ENCODE measurements at places on chromosomes 1 and 21.

DNA sequence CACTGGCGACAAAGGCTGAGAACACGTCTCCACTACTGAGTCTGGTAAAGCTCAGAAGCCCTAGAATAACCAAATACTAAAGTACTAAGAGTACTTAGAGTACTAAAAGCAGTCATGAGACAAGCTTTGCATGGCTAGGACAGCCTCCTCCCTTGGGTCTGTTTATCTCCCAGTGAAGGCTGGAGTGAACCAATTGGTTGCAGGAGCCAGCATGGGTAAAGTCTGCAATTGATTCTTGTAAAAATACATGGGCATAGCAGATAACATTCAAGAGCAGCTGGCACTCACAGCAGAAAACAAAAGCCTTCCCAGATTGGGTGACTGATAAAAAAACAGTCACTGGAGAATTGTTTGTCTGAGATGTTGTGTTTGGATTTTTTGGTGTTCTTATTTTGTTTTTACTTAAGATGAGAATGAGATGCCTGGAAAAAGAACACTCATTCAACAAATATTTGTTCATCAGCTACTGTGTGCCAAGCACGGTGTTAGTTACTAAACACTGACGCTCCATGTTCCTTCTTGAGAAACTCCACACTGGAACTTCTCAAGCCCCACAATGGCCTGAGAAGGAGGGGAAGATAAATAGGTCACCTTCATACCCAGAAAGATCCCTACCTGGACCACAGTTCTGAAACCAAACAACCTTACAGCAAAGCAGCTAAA lies 3.7 kb downstream of the IRF6 start:
- no peak for DNase-seq

- DNase-seq, result no peak
These were observed 112.5 kb upstream of the RAB4A start for GRCh38 chr1:229158341-229158921.

DNA sequence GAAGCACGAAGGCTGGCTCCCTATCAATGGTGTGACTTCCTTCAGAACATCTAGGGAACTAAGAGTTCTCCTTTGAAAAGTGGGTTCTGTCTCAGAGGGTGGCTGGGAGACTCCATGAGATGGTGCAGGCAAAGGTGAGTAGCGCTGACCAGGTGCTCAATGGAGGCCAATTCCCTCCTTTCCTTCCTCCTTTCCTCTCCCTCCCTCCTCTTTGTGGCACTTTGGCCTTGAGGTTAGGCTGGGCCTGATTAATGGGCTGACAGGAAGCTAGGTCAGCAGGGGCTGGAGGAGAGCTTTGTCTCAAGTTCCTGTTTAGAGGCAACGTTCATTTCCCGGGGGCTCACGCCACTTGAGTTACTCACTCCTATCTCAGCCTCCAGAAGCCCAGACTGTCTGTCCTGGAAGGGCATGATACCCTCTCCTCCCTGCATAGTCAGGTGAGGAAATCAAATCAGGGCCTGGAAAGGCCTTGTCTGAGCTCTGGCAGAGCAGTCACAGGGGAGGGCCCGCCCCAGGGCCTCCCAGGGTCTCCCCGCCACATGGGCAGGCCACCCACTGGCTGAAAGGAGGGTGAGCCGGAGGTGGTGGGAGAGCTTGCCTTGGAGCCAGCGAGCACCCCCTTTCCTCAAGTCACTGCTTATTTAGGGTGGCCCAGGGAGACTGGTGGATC lies 58.4 kb upstream of the SSBP3 start:
- DNase-seq, result no peak

DNA sequence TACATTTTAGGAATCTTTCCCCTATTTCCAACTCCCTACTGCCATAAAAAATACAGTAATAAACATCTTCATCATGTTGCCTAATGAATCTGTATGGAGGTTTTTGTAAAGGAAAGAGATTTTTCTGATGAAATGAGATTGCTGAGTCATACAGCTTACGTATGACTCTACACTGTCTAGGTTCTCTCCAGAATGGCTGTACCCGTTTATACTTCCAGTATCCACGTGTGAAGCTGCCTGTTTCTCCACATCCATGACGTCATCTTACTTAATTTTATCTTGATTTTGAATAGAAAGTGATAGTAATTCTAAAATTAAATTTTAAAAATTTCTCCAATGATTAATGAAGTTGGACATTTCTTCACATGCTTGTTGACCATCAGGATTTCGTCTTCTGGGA lies 103.7 kb downstream of the COQ8A start:
- DNase-seq, result no peak

DNA sequence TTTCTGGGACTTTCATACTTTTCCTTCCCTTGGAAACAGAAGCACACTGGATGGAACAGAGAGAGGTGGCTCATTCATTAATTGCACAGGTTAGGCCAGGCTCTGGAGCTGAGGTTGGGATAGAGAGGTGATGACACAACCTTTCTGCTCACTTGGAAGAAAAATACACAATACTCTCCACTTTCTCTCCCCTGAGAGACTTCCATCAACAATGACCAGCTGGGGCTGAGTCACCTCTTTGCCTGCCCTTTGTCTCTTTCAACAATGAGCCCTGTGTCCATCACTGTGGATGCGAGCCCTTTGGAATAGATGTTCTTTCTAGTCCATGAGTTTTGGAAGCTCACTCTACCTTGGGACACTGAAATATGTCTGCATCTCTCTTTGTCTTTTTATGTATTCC lies 43.1 kb downstream of the ATP2B4 start:
- DNase-seq, result no peak

DNA sequence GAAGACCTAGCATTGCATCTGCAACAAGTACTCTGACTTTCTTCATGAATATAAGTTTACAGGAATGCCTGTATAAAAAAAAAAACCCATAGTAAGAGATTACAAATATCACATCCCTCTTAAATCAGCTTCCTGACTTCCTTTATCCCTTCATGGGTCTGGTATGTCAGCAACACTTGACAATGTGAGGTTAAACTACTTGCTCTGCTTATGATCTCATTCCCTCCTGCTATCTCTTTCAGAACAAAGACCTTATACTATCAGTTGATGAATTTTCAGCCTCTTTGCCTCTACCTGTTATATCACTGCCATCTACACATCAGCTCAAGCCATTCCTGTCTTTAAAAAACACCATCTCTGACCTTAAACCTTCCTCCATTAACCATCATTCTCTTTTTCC lies 130.9 kb upstream of the SAMSN1 start:
- no peak for DNase-seq

DNA sequence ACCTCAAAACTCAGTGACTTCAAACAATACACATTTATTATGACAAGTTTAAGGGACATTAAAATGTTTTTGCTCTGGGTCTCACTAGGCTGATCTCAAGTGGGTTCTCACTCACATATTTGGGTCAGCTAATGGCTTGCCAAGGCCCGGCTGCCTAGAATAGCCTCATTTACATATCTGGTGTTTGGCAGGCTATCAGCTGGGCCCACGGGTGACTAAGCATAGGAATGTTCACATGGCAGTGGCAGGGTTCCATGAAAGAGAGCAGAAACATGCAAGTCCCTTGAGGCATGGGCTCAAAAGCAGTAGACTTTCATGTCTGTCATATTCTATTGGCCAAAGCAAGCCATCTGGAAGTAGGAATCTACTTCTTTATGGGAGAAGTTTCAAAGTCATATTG lies 492.6 kb downstream of the KCNT2 start:
- DNase-seq, result no peak

DNA sequence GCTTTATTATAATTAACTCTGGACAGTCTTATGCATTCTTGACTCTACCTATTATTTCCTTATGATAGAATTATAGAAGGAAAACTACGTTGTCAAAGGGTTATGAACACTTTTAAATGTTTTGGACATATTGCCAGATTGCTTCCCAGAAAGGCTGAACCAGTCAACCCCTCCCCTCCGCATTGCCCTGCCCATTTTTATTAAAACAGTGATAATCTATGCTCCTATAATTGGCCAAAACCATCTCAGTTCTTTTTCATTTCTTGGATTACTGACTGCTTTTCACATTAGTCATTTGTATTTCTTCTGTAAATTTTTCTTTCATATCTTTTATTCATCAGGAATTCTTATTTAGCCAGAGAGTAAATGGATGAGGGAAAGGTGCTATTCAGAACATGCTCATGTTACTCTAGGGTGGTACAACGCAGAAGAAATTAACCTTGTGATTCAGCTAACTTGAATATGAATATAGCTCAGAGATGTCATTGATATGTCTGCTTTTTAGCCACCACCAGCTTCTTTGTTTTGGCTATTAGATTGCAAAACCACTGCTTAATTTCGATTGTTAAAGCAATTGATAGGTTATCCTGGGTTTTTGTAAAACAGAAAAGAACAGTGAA lies 32.1 kb downstream of the KDM1A start:
- DNase-seq, result no peak

DNA sequence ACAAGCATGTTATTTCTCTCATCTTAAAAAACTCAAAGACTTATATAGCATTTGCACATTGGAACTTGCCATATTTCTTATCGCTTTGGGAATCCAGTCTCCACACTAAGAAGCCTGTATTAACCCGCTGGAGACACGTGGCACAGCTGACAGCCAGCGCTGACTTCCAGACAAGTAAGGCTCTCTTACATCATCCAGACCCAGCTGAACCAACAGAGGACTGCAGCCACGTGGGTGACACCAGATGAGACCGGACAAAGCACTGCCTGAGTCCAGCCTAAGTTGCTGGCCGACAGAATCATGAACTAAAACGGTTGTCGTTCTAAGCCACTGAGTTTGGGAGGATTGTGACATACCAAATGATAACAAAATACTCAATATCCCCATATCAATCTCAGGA lies 6.3 kb upstream of the CD247 start:
- DNase-seq, result no peak

- DNase-seq, result no peak
These were observed 20.5 kb downstream of the ARID4B start for GRCh38 chr1:235307158-235308124.

DNA sequence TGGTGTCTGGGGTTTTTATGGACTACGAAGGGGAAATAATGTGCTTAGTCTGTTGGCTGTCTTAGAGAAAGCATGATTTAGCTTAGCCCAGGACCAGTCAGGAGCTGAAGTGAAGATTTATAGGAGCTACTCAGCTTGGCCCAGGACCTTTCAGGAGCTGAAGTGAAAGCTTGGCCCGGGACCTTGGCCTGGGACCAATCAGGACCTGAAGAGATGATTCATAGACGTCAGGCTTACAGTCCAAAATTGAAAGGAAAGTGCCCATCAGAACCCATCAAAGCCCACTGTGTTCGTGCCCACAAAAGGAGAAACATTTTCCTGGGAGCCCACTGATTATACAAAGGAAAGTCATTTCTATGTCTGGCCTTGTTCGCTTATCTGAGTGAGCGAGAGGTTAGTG lies 35.6 kb downstream of the MSTO1 start:
- DNase-seq, result no peak

GRCh38 chr1:23019863-23020625 lies 776 bp downstream of the KDM1A start:
- peak; percentile 16 for DNase-seq

DNA sequence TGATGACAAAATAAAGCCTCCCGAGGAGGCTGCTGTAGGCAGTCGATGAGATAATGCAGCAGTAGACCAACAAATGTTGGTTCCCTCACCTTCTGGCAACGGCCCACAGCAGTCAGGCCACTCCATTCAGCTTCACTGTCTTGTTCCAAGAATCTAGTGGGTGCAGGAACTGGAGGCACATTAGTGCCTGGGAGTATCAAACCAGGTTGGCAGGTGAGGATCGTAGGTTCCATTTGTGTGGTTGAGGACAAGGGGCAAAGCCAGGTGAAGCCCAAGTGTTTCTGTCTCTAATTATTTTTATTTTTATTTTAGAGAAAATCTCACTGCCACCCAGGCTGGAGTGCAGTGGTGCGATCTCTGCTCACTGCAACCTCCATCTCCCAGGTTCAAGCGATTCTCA lies 13.3 kb downstream of the FBXO2 start:
- no peak for DNase-seq

- DNase-seq, result no peak
These were observed 196.3 kb downstream of the TTLL7 start for GRCh38 chr1:83802460-83803152.

GRCh38 chr21:36059823-36060158 lies 535 bp downstream of the SETD4 start:
- no peak for DNase-seq

GRCh38 chr1:232340446-232340845 lies 289.5 kb downstream of the SIPA1L2 start:
- no peak for DNase-seq

DNA sequence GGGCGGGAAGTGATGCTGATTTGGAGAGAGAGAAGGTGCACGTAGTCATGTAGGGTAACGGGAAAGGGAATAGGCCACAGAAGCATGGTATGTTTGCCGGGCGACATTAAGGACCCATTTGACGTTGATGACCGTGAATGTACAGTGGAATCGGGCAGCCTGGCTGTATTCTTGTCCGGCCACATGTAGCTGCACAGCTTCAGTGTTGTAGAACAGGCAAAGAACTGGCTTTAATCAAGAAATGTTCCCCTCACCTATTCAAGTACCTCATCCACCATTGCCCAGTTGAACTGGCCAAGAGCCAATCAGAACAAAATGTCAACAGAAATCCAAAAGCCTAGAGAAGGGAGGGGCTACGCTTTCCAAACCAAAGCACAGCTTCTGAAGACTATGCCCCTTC lies 104.8 kb downstream of the DHRS3 start:
- no peak for DNase-seq

DNA sequence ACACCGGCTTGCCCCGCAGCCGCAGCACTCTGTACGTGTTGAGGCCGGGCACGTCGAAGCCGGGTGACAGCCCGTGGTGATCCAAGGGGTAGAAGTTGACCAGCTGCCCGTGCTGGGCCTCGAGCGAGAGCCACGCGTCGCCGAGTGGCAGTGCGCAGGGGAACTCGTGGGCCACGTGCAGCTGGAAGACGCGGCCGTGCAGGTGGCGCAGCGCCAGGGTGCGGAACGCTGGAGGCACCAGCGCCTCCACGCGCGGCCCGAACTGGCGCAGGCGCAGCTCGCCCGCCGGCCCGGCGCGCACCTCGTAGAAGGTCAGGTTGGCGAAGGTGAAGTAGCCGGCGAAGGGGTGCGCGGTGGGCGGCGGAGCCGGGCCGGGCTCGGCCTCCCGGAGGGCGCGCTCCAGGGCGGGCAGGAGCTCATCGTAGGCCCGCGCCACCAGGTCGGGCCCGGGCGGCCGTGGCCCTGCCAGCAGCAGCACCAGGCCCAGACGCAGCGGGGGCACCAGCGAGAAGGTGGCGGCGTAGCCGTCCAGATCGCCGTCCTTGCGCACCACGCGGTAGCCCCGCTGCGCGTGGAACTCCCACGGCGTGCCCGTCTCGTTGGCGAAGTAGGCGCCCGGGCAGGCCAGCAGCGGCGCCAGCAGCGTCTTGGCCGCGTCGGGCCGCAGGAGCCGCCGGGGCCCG lies 19.5 kb downstream of the LACTBL1 start:
- DNase-seq, result no peak

- DNase-seq, result no peak
These were observed 88.5 kb downstream of the ASH1L start for GRCh38 chr1:155474146-155474545.

- no peak for DNase-seq
These were observed 65.9 kb upstream of the SIPA1L2 start for GRCh38 chr1:232695621-232696385.

- DNase-seq, result no peak
These were observed 85.2 kb upstream of the TMPRSS2 start for GRCh38 chr21:41593051-41593759.

Measured in glomerular endothelial cell (primary cell).